ENCODE measurements at places on chromosomes 16 and 17.

GRCh38 chr17:2924211-2924610, 128.0 kb downstream of the RAP1GAP2 start:
- DNase-seq: no peak

- no peak for DNase-seq
These were observed 8.2 kb downstream of the MYLK3 start for GRCh38 chr16:46739934-46740333.

DNA sequence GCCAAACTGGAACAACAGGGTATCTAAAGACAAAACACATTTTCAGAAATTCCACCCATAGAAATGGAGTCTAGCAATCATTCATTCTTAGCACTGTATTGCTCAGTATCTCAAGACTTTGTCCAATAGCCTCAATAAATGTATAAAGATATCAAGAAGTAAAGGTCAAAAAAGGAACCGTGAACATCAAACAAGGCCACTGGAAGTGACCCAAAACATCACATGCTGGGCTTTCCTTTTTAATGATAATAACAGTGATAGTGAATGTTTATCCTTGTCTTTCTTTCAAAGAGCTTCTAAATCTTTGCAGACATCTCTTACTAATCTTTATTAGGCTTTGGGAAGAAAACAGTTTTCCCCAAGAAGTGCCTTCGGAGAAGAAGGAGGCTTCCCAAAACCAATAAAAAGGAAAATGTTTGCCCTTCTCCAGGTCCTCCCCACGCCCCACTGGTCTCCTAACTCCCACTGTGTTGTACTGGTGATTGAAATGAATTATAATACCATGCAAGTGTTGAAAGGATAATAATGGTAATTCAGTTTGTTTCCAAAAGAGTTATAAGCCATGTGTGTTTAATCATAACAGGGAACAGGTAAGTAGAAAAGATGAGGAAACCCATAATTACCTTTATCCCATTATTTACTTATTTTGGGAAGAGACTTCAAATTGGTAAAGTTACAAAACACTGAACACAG, 18.6 kb downstream of the RNF43 start:
- no peak for DNase-seq

- DNase-seq: no peak
These were observed 6.5 kb upstream of the CCL2 start for GRCh38 chr17:34248511-34249024.

GRCh38 chr16:73369851-73370250, 321.9 kb upstream of the ZFHX3 start:
- DNase-seq: no peak

GRCh38 chr17:81713004-81713555, 996 bp downstream of the SLC25A10 start:
- DNase-seq: no peak

GRCh38 chr16:22235839-22236745, 30.0 kb downstream of the EEF2K start:
- no peak for DNase-seq

- no peak for DNase-seq
These were observed 80.5 kb downstream of the MYH13 start for GRCh38 chr17:10292057-10292937.

DNA sequence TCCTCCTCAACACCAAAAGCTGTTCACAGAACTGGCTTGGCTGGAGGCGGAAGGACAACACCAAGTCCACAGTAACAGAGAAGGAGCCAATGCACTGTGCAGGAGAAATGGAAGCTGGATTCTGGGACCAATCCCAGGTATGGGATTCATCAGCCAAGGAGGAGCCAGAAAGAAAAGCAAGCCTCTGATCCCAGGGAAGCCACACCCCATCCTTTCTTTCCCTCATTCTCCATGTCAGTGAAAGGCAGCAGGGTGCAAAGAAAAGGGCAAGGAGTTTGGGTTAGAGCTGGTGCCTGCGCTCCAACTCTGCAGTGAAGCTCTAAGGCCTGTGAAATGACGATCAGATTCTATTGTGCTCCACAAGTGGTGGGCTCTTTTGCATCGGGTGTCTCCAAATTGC, 11.0 kb downstream of the DCAKD start:
- DNase-seq: no peak

DNA sequence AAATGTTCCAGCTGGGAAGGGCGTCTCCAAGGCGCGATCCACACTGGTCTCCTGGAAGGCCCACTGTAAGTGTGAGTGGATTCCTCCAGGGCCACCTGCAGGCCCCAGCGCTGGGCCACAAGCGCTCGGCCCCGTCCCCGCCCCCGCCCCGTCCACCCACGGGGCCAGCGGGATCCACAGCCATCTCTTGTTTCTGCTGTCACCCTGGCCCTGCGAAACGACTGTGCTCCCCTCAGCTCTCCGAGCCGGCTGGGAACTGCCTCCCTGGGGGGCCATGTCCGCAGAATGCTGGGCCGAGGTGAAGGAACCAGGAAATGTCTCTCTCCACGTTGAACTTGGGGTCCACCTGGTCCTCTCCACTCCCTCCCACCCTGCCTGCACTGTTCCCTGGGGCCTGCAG, 1955.2 kb downstream of the TP53TG3F start:
- no peak for DNase-seq

GRCh38 chr16:69932228-69932627, 18.9 kb upstream of the CLEC18A start:
- no peak for DNase-seq

All from activated CD4-positive, alpha-beta T cell treated with anti-CD3 and anti-CD28 coated beads, Interleukin-2, amount 50 U/mL, for 4 hours (primary cell).